ENCODE measurements at places on chromosomes 6 and 20.

GRCh38 chr6:29295181-29295585 lies 6.3 kb upstream of the OR14J1 start:
- DNase-seq: no peak

DNA sequence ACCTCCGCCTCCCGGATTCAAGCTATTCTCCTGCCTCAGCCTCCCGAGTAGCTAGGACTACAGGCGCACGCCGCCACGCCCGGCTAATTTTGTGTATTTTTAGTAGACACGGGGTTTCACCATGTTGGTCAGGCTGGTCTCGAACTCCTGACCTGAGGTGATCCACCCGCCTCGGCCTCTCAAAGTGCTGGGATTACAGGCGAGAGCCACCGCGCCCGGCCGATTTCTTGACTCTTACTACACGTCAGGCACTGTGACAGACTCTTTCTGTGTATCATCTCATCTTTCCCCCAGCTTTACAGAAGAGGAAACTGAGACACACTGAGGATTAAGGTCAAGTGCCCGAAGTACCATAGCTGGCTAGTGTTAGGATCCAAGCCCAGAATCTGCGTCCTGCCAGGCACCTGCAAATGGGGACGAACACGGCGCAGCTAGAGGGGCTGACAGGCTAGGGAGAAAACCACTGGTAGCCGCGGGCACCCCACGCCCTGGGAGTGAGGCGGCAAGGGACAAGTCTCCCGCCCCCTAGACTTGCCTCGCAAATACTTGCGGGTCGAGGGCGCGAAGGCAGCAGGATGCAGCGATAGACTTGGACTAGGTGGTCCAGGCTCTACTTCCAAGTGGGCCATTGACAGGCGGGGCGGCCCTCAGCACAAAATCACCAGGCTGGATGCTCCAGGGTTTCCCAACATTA lies 1.1 kb upstream of the TAF8 start:
- no peak for DNase-seq

DNA sequence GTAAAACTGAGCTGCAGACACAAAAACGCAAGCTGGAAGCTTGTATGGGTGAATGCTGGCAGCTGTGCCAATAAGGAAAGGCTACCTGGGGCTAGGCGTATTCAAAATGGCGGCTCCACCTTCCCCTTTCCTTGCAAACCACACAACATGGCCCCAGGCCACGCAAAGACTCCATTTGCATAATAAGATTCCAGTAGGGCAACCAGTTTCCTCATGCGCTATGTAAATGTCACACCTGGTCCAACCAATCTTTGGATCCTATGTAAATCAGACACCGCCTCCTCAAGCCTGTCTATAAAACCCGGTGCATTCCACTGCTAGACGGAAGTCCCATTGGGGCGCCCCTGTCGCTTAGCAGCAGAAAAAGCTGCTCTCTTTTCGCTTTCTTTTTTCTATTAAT lies 505.9 kb upstream of the BTBD3 start:
- no peak for DNase-seq

- DNase-seq: peak; percentile 97
Measured at GRCh38 chr6:15962449-15962764, 166.5 kb upstream of the MYLIP start.

DNA sequence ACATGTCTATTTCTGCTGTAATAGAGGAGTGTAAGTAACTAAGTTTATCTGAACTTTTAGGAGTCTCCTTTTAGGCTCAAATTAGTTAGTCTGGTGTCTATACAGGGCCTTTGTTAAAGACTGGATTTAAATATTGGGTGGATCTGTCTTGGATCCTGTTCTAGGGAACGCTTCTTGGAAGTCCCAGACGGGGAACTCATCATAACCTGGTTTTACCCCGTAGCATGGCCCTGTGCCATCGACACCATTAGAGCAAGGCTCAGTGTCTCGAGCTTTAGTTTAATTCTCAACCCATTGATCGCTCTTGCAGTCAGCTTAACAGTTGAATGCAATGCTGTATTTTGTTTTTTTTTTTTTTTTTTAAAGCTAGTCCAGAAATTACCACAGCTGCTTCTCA lies 89.9 kb downstream of the CARMIL1 start:
- DNase-seq: no peak

- DNase-seq: no peak
Measured at GRCh38 chr6:10033223-10033829, 381.5 kb downstream of the TFAP2A start.

- DNase-seq: peak; percentile 4
Measured at GRCh38 chr6:91167846-91168245, 581.0 kb upstream of the MAP3K7 start.

GRCh38 chr6:35605600-35605999 lies 83.1 kb downstream of the FKBP5 start:
- DNase-seq: no peak

- DNase-seq: no peak
Measured at GRCh38 chr6:3081960-3082359, 13.7 kb downstream of the RIPK1 start.

GRCh38 chr6:89731924-89732567 lies 87.5 kb downstream of the MDN1 start:
- DNase-seq: no peak

GRCh38 chr6:34810936-34811632 lies 19.2 kb downstream of the BLTP3A start:
- DNase-seq: no peak

DNA sequence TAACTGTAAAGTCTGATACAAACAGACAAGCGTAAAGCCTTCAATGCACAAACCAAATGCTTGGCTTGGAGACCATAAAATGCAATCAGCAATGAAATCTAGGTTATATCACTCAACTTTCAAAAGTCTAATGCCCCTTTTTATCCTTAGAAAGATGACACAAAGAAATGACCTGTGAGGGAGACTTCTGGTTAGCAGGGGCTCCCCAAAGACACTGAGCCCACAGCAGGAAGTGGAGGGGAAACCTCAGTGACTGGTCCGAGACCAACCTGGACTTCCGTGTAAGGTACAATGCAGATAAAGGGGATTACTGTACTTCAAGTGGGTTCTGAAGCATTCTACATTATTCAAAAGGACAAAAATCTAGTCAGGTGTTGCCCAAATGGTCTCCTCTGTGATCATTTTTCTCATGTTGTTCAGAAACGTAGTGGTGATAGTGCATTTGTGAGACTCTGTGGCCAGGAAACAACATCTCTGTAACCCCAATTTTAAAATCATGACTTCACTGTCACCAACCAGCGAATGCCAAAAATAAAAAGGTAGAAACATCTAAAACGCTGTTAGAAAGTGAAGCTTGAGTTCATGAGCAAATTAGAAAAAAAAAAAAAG lies 88.2 kb downstream of the HIVEP2 start:
- DNase-seq: no peak

DNA sequence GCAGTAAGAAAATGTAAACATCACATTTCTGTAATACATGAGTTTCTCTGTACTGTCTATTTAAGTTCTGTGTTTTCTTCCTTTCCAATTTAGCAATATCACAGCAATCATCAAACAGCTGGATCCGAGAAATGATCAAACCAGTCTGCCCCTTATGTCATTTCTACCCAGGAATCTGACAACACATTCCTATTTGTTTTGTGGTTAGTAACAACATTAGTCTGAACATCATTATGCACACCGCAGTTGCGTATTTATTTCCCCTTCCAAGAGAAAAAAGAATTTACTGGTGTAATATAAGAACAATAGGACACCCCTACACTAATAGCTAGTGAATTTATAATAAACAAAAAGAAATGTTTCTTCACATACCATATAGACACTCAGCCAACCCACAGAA lies 179.5 kb downstream of the BTBD9 start:
- DNase-seq: peak; percentile 86

GRCh38 chr6:130113201-130113710 lies 94.9 kb downstream of the L3MBTL3 start:
- DNase-seq: no peak

GRCh38 chr6:161100072-161100471 lies 108.5 kb downstream of the MAP3K4 start:
- no peak for DNase-seq
